Effector CD8-positive, alpha-beta T cell (primary cell): ENCODE measurements at places on chromosomes 13 and 19.

GRCh38 chr13:77528414-77528813 is 7.1 kb upstream of the SCEL start:
- no peak for DNase-seq

DNA sequence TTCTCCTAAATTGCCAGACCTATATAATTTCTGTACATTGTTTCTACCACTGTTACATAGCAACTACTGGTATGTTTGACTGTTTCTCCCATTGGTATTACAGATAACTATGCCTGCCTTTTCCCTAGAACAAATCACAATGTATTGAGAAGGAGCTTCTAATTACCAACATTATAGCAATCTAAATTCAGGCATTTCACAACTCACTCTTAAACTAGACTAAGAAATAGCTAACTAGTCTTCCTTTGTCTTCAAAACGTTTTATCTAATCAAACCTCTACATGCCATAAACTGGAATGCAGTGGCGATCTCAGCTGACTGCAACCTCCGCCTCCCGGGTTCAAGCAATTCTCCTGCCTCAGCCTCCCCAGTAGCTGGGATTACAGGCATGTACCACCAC is 18.2 kb downstream of the RBM26 start:
- no peak for DNase-seq

- DNase-seq, result no peak
These were observed 27.5 kb upstream of the TFDP1 start for GRCh38 chr13:113557013-113557412.

DNA sequence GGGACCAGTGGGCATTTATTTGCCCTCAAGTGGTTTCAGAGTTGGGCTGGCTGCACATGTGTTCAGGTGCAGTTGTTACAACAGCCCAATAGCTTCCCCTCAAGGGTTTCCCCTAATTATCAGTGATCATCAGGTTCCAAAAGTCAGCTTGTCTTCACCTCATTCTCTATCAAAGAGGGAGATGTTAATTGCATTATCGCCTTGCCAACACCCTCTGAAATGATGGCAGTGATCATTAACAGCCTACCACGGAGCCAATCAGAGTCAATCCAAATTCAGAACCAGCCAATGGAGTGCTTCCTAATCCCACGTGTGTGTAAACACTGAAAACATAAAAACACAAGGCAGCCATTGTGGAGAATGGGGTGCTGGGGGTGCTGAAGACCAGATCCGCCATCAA is 248.4 kb upstream of the ZNF507 start:
- no peak for DNase-seq

GRCh38 chr13:114339857-114340534 is 25.7 kb downstream of the CHAMP1 start:
- DNase-seq, result peak; percentile 8

DNA sequence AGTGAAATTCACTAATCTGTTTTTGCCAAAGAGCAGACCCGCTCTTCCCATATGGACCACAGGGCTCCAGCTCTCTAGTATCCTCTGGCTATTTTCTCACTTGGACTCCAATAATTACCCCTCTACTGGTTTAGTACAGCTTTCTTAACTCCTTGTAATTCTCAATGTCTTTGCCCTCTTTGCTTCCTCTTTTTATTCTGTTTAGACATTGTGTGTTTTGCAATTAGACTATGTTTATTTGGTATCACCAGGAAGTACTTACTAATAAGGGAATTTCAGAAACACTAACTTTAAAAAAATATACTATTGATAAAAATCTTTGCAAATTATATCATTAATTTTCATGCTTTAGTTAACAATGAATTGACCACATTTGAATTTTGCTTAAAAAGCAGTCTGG is 111.6 kb upstream of the OBI1 start:
- DNase-seq, result no peak

DNA sequence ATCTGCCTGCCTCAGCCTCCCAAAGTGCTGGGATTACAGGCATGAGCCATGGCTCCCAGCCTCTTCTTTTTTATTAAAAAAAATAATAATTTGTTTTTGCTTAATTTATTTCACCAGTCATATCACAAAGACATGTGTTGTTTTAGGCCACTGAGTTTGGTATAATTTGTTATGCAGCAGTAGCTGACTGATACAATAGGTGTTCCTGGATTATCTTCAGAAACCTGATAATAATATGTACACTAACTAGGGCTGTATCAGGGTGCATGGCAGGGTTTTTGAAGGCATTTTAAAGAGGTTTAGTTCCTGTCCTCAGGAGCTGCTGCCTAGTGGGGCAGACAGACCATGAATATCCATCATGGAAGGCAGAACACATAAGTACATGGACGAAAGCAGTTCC is 9.5 kb upstream of the CSNK1G2 start:
- no peak for DNase-seq

DNA sequence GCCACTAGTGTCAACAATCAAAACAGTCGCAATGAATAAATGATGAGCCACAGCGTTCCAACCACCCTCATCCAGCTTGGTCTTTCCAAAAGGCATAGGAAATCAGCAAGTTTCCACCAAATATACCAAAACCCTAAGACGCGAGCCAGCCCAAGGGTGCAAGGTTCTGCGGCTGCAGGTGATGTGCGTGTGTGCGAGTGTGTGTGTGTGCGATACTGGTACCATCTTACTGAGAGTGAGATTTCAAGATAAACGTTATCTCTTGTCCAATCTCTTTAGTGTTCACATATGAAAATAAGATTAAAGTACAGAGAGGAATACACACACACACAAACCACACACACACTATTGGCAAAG is 895 bp upstream of the TRPC4 start:
- DNase-seq, result no peak

DNA sequence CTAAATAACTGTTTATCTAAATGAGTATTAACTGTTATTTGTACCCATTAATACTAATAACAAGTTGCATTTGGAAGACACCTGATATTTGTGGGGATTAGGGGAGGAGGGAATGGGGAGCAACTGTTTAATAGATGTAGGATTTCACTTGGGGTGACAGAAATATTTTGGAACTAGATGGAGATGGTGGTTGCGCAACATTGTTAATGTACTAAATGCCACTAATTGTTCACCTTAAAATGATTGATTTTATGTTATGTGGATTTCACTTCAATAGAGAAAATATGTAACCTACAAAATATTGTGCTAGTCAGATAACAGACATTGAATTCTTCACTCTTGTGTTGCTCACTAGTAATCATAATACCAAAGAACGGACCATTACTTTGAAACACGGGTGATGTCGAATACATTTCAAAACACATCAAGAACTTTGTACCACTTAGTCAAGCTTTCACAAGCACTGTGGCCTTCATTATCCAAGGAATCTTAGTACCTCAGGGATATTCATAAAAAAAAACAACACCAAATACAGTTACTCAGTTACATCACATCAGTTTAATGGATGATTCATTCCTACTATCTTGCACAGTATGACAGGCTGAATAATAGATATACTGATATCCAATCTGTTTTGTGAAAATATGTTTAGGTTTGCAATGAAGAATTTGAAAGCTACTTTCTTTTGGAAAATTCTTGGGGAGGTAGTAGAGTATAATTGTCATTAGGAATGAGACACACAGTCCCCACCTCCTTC is 721.8 kb downstream of the PCDH9 start:
- no peak for DNase-seq

GRCh38 chr13:98478189-98479129 is 98.4 kb downstream of the STK24 start:
- no peak for DNase-seq

DNA sequence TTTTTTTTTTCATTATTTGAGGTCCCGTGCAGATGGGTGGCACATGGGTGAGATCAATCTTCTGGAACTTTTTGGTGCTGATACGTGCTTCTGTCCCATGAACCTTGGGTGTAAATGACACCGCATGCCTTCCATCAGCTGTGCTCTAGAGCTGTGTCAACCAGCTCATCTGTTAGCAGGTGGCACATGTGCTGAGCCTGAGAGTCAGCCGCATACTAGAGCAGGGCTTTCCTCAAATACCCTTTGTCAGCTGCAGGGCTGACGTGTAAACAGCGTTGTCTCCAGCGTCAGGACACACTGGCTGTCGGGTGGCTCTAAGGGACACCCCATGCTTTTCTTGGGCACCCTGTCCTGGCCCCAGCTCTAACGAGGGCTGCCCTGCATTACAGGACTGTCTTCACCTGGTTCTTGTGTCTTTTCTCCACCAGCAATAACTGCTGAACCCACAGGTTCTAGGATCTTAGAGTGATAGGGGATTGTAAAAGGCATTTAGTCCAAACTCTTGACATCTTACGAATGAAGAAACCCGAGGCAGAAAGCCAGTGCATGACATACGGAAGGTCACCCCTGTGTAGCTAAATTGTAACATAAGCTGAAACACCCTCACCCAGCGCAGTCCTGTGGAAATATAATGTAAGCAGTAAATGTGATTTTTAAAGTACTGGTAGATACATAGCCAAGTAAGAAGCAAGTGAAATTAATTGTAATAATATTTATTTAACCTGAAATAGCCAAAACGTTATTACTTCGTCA is 119.5 kb downstream of the LRCH1 start:
- DNase-seq, result no peak

DNA sequence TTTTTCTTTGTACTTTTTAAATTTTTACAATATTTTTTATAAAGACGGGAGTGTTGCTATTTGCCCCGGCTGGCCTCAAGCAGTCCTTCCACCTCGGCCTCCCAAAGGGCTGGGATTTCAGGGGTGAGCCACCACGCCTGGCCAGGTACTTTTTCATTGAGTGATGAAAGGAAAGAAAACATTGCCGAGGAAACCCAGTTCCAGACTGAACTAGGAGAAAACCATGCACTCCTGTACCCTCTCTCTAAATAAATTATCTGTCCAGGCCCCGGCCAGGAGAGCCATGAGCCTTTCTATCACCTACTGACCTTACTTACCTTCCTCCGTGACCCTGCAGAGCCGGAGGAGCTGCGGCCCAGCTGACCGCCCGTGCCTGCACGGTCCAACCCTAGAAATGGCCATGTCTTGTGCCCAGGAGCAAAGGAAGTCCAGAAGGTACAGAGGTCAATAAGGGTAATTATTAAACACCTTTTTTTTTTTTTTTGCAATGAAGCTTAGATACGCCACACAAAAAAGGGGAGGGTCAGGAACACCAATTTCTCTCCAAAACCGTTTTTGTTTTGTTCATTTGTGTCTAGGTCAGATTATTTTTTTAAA is at the start of gene SLC7A9:
Gene SLC7A9, minus strand, starts transcription at position 399 of the 597 bp plus-strand sequence. CDS start 1,233 bp downstream, outside the sequence.
- no peak for DNase-seq
